ENCODE measurements at places on chromosomes 11 and 22.

- no peak for DNase-seq
Measured at GRCh38 chr11:100984668-100985067, 144.9 kb downstream of the PGR start.

DNA sequence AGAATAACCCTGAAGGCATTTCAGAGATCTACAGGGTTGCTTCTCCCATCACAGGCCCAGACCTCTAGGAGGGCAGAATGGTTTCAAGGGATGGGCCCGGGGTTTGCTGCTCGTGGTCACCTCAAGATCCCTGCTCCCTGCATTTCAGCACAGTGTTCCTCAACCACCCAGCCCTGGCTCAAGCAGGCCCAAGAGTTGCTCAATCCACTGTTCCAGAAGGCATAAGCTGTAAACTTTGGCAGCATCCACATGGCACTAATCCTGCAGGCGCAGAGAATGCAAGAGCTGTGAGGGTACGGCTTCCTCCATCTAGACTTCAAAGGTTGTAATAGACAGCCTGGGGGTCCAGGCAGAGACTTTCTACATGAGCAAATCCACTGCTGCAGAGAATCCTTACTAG lies 225.0 kb upstream of the UBASH3B start:
- DNase-seq = no peak

- DNase-seq = no peak
Measured at GRCh38 chr11:17697175-17697949, 22.0 kb upstream of the MYOD1 start.

- no peak for DNase-seq
Measured at GRCh38 chr11:109512680-109513079, 90.7 kb downstream of the C11orf87 start.

- no peak for DNase-seq
Measured at GRCh38 chr11:40606800-40607199, 852.7 kb downstream of the LRRC4C start.

DNA sequence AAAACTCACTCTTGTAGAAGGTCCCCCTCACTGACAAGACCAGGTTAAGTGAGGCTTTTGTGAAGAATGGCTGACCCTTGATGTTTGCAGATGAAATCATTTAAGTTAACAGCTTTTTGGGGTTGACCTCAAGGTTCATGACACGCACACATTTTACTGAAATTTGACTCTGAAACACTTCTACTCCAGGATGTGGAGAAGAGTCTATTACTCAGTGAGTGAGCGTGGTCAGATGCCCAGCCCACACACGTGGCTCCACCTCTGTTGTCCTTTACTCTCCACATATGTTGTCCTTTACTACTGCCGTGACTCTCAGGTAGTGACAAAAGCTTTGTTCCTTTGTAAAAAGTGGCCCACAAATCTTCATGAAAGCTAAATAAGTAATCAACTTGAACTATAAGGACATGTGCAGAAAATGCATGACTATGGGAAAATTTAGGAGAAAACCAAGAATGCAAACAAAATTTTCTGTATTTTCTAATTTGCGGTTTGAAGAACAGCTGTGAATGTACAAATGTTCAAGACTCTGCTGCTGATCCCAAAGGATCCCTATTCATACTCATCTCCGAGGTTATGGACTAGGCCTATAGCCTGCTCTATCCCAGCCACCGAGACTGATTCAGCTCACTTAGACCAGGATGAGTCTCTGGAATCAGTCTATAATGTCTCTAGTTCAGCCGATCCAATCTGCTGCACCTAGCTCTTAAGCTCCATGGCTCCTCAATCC lies 22.4 kb downstream of the XRRA1 start:
- DNase-seq = no peak
